Activated CD4-positive, alpha-beta T cell treated with anti-CD3 and anti-CD28 coated beads, Interleukin-2, amount 50 U/mL, for 4 hours (primary cell): ENCODE measurements at places on chromosomes 3 and 15.

DNA sequence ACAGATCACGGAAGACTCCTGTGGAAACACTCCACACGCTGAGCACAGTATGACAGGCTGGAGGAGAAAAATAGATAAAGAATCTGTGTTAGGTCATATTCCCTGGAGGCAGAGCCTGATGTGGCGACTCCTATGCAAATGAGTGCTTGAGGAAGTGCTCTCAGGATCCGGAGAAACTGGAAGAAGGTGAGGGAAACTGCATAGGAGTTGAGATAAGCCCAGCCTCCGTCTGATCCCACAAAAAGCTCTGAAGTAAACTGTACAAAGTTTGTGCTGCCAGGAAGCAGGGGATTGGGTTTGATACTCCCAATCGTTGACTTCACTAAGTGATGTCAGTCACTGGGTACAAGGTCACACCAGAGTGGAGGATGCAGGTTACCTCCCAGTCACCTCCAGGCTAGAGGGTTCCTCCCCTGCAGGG lies 33.4 kb downstream of the OSBPL10 start:
- no peak for DNase-seq

GRCh38 chr15:27028858-27029477 lies 58.0 kb downstream of the GABRG3 start:
- DNase-seq: no peak

- no peak for DNase-seq
These were observed 13.3 kb upstream of the CSPG4 start for GRCh38 chr15:75725719-75726607.

GRCh38 chr3:17091910-17092582 lies 207.3 kb downstream of the PLCL2 start:
- DNase-seq: no peak
